ENCODE measurements at places on chromosomes 2 and 18. TPM values are rescaled to one million over a fixed set of nuclear protein-coding genes. Genes with fewer than 3 reads are reported as not detected.
A peak's percentile ranks its signal among the peaks of the same experiment; 100 is the strongest.

- no peak for DNase-seq
Observed at GRCh38 chr2:241068136-241068941, 33.7 kb downstream of the MTERF4 start.

DNA sequence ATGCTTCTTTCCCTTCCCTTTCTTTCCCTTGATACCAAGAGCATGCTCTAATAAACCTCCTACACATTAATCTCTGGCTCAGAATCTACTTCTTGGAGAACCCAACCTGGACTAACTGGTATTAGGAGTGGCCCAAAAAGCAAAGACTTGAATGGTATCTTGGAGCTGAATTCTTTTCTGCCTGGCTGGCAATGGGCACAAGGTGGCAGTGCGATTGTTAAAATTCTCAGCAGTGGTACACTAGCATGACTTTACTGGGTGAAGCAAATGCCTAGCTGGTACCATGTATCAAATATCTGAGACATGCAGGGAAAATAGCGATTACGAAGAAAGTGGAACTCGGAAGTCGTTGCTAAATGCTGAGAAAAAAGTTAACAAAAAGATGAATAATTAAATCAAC, 376.1 kb downstream of the XIRP2 start:
- no peak for DNase-seq

DNA sequence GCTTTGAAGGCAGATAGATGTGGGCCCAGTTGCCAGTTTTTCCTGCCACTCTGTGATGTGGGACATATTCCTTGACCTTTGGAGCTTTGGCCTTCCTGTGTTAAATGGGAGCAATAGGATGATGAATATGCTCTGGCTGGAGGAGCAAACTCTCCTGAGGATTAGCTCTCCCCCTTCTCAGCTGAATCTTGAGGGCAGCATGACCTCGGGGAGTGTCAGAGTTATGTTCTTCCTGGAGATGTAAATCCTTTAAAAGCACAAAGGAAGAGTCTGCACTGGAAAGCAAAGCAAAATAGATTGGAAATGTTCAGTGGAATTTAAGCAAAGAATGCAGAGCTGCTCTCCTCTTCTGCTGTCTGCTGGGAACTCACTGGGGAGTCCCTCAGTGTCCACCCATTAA, 160.1 kb downstream of the ALK start:
- DNase-seq: no peak

GRCh38 chr2:164899121-164899520, 56.2 kb downstream of the SLC38A11 start:
- no peak for DNase-seq

- no peak for DNase-seq
Observed at GRCh38 chr2:74438248-74438647, 3.5 kb downstream of the RTKN start.

DNA sequence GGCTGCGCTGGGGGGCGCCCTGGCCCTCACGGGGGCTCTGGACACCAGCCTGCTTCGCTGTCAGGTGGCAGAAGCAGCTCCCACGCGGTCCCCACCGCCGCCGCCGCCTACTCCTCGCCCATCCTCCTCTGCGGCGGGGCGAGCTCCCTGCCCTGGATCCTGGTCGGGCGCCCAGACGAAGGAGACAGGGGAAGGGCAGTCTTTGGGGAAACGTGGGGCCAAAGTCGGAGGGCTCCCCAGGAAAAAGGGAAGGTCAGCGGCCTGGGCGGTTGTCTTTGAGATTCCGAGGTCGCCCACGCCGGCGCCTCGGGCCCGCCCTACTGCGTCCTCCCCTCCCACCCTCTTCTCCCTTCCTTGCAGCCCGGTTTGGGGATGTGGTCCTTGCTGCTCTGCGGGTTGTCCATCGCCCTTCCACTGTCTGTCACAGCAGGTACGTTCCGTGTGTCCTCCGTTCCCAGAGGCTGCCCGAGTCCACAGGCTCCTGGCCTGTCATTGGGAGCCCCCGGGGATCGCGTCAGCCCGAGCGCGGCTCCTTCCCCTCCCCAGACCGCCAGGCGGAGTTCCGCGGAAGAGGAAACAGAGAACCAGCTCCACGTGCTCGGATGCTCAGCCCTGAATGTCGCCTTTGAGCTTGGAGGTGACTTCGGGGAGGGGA, 800 bp downstream of the IL1RL2 start:
- DNase-seq: peak; percentile 51

GRCh38 chr18:36075862-36076587, 8.7 kb upstream of the RPRD1A start:
- DNase-seq: no peak

- no peak for DNase-seq
Observed at GRCh38 chr2:205678541-205679142, 3.7 kb upstream of the NRP2 start.

DNA sequence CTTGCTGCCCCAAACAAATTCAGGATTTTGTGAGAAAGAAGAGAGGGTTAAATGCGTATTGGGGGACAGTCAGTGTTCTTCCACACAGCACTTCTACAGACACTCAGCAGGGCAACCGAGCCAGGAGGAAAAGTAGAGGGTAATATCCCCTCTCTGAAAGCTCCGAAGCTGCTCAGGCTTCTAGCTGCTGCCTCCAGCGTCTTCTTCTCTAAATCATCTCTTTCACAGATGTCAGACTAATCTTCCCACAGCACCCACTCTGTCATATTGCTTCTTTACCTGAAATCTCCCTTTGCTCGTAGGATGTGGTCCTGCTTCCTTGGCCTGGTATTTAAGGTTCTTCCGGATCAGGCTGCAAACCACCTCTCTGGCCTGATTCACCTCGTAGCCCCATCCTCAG, 117.6 kb upstream of the HAAO start:
- DNase-seq: no peak

- DNase-seq: no peak
Observed at GRCh38 chr2:186535861-186536260, 49.8 kb downstream of the ZC3H15 start.

GRCh38 chr2:191839918-191840804, 6.7 kb downstream of the CAVIN2 start:
- DNase-seq: no peak

GRCh38 chr2:190678444-190679162, 29.7 kb downstream of the NAB1 start:
- no peak for DNase-seq

- no peak for DNase-seq
Observed at GRCh38 chr18:60560071-60560470, 187.5 kb upstream of the MC4R start.

GRCh38 chr2:151482171-151482725, 72.5 kb downstream of the RIF1 start:
- DNase-seq: no peak

The AMER3 gene
- not detected for total RNA-seq

The ABCG8 gene
- total RNA-seq: 81.2 TPM

The RBBP8 gene
- total RNA-seq: 9.8 TPM

All from liver (tissue), 10 donors.